ENCODE measurements at places on chromosomes 12 and 14. TPM values are rescaled to one million over a fixed set of nuclear protein-coding genes. Genes with fewer than 3 reads are reported as not detected.
A peak's percentile ranks its signal among the peaks of the same experiment; 100 is the strongest.

DNA sequence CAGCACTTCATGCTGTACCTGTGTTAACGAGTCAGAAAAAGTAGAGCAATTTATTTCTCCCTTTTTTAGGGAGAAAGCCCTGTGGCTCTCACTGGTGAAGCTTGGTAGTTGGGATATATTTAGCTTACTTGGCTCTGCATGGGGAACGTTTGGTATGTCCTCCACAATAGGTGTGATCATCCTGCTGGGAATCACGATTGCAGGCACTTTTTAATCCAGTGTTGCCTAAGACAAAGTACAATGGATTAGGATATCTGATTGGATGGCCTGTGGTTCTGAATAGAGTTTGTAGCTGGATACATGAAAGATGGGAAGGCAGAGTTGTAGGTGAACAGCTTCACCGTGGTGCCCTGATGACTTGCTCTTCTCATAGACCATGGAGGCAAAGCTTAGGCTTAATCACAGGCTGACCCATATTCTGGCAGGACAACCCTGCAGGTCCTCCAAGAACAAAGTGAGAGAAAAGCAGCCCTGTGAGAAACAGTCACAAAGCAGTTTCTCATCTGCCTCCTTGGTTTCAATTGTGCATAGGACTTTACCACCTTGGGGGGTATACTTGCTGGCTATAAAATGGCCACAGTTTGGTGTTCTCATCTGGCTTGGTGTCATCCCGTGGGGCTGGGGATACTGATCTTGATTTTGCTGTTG, 7.5 kb downstream of the RESF1 start:
- no peak for DNase-seq

DNA sequence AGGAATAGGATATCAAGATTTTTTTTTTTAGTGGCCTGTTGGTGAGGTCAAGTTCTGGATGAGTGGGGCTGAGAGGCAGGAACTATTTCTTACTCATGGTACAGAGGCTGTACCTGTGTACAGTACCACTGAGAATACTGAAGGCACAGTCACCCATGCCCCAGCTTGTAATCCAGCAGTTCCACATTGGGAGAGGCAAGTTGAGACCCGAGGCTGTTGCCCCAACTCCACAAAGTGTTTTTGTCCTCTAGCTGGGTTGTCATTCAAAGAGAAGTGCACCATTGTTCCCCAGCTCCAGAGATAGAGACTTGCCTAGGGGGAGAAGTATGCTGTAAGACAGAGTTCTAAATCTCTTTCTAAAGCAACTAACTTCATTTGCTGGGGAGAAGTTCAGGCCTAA, 38.7 kb downstream of the ARID2 start:
- no peak for DNase-seq

Gene COL2A1
- not detected for total RNA-seq

DNA sequence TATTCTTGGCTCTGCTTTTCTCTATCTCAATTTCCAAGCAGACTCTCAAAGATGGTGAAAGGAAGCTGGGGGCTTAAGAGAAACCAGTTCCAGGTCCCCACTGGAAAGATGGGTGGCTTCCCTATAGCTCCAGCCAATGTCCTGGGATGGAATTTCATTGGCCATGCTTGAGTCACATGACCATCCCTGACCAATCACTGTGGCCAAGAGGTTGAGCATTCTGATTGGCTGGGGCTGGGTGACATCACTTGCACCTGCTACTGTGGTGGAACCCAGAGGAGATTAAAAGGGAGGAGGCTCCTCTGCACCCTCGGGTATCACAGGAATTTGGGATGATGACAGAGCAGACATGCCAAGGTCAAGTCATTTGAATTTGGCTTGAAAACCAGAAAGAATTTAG, 436.5 kb downstream of the TMEM132D start:
- DNase-seq = no peak

DNA sequence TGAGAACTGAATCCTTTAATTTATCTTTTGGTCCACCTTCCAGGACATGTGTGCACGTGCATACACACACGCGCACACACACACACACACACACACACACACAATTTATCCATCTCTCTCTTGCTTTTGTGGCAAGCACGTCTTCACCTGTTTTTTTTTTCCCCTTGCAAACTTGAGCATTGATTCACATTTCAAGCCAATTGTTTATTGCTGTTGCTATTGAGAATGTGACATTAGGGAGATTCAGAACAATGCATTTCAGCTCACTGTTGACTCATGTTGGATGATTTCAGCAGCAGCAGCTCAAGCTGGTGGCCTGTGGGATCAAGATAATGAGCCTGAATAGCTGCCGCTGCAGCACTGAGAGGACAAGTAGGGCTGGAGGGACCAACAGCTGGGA, 128.9 kb downstream of the SNAPC1 start:
- peak; percentile 1 for DNase-seq

DNA sequence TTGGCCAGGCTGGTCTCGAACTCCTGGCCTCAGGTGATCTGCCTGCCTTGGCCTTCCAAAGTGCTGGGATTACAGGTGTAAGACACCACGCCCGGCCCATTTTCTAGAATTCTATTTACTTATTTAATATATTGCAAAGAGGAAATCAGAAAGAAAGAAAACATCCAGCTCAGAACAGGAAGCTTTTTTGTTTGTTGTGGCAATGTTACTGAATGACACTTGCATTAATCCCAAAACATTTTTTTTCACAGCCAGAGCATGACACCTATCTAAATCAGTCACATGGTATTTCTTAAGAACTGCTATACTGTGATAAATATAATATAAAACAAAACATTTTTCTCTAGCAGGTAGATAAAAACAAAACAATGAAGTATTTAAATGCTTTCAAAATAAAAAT, 12.6 kb downstream of the CFL2 start:
- no peak for DNase-seq

DNA sequence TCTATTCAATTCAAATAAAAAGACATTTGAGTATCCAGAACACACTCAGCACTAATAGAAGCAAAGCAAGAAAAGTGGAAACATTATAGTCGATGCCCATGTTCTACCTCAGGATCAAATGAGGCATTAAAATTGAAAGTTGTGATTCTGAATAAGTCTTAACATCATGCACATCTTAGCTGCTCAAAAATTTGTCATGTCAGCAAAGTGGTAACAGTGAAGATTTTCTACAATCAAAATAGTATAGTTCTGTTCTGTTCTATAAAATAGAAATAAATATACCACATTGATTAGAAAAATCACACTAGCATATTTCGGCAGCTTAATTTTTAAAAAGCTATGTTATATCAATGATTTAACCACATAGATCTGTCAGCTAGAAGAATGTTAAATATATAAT, 74.7 kb downstream of the ERGIC2 start:
- no peak for DNase-seq

DNA sequence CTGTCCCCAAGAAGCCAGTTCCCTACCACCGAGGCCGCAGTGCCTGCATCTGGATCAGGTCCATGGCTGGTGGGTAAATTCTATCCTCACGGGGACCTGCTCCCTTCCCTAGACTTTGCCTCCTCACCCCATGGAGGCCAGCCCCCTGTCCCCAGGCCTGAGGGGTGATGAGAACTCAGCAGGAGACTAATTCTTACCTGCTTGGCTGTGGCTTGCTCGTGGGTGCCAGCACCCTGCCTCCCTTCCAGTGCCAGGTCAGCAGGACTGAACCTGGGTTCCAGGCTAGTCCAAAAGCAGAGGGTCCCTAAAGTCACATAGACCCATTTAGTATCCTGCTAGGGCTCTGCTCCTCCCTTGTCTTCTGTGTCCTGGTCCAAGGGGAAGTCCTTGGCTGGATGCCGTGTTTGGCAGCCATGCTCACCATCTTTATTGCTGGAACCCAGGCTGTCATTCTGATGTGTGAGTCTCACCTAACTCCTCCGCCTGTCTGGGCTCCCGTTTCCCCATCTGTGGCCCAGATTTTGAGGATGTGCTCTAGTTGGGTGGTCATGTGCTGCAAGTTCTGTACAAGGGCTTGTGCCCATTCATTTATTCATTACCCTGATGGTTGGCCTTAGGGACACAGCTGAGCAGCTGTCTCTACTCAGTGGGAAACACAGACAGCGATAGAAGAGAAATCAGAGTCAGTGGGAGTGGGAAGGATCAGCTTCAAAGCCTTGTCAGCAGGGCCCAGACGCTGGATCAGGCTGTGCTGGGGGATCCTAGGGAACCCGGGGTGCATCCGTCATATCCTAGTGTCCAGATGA, 949 bp downstream of the PLBD2 start:
- DNase-seq = peak; percentile 52

Gene ZNF664
- total RNA-seq = 37.9 TPM

GRCh38 chr14:89674936-89675335, 257.9 kb upstream of the FOXN3 start:
- no peak for DNase-seq

Gene CLEC12A
- total RNA-seq = not detected

DNA sequence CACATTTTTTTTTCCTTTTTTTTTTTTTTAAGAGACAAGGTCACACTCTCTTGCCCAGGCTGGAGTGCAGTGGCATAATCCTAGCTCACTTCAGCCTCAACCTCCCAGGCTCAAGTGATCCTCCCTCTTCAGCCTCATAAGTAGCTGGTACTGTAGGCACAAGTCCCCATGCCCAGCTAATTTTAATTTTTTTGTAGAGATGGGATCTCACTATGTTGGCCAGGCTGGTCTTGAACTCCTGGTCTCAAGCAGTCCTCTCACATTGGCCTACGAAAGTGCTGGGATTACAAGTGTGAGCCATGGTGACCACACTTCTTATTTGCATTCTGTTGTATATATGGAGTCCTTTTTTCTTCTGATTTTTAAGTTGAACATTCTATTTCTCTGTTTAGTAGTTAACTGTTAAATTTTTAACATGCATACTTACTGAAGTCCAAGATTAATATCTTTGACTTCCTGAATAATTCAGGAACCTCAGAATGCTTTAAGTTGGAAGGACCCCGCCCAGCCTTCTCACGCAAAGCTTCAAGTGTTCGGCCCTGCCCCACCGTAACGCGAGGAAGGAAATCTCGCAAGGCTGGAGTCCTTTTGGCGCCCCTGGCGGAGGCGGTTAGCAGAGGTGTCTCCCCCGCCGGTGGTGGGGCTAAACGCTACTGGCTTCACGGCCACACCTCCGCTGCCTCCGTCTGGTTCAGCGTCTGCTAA, 21.6 kb downstream of the SPATS2 start:
- DNase-seq = no peak

DNA sequence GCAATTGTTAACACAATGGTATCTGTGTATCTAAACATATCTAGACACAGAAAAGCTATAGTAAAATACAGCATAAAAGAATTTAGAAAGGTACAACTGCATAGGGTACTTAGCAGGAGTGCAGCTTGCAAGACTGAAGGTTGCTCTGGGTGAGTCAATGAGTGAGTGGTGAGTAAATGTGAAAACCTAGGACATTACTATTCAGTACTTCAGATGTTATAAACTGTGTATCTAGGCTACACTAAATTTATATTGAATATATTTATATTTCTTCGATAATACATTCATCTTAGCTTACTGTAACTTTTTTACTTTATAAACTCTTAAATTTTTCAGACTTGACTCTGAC, 409.0 kb upstream of the DCN start:
- DNase-seq = no peak

- DNase-seq = no peak
Measured at GRCh38 chr12:19856389-19856788, 417.1 kb downstream of the AEBP2 start.

Gene TAS2R30
- not detected for total RNA-seq

DNA sequence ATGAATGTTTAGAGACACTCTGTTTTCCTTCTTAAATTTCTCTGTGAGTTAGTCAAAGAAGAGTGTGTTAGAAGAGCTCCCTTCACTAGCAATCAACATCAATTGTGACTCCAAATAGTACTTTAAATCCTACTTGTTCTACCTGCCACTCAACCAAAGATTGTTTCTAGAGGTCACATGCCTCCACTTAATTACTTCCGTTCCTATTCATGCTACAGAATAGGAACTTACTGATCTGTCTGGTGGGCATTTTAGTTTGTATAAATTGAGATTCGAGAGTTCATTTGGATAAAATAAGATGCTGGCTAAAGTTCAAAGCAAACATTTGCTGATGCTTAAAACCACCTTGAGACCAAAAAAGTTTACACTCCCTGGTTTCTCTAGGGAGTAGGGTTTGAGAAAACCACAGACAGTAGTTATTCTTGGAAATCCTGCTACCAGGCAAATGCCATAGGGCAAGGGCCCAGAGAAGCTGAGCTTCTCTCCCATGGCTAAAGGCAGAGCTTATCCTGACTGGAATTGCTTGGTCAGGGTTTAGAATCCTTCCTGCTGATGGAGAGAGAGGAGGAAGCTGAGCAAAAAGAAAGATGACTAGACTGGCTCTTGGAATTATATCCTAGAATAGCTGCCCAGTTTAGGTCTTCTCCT, 389.6 kb upstream of the ATP2B1 start:
- DNase-seq = no peak

Gene SPX
- 1.1 TPM for total RNA-seq

Gene SIX1
- total RNA-seq = 4.1 TPM

DNA sequence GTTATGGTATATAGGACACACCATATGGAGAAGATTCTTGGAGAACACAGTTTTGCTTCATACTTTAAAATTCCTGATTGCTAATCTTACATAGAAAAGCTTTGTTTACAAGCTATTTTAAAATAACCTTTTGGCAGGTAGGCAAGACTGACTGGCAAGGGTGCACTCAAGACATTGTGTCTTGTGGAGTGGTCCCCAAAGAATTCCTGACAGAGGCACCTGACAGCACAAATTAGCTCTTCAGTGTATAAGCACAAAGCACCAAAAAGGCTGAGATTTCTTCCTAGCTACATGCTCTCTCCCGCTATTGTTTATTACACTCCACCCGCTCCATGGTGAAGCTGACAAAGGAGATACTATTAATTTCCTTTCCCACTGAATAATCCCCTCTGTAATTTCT, 139.4 kb downstream of the MON2 start:
- no peak for DNase-seq

DNA sequence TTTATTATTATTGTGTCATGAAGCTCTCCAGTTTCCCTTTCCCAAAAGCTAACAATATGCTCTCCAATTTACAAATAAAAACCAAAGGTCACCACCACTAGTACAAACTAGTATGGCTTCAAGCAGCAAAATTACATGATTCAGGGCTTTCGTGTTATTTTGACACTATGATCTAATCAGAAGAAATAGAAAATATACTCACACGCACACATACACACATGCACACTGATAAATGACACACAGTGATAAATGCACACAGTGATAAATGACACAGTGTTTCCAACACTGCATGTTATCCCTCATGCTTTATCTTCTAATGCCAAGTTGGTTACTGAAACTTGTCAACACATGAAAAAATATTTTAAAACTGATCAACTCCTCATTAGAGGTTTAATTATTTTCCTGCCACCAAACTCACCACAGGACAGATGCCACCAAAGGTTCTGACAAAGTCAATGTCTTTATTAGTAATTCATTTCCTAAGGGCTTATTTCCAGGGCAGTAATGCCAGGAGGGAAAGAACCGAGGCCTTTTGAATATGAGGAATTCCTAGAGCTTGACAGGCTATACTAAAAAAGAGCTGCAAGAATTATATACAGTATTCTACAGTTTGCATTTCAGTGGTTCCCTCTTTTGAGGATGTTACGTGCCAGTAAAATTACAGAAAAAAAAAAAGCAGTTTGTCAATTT, 82.4 kb downstream of the PPP2R5E start:
- no peak for DNase-seq
